ENCODE measurements at places on chromosomes 16 and 17. TPM values are rescaled to one million over a fixed set of nuclear protein-coding genes. Genes with fewer than 3 reads are reported as not detected.

Gene TMC8
- total RNA-seq: 29.7 TPM

Gene PPP1R27
- total RNA-seq: not detected

Gene CDRT15
- total RNA-seq: not detected

Gene METRNL
- 75.6 TPM for total RNA-seq

Gene SMIM5
- total RNA-seq: 2.1 TPM

- H3K27ac ChIP-seq: no peak overlapping the region
- no peak for DNase-seq
- H3K36me3 ChIP-seq: no peaks in the 10 kb centered on the region
- no peak overlapping the region for H3K4me3 ChIP-seq
- no peaks in the 10 kb centered on the region for H3K27me3 ChIP-seq
Observed at GRCh38 chr17:38421171-38421841, 7.0 kb upstream of the ARHGAP23 start.

GRCh38 chr16:73399486-73399885 is 351.6 kb upstream of the ZFHX3 start:
- H3K36me3 ChIP-seq: no peaks in the 10 kb centered on the region
- no peak for DNase-seq
- no peaks in the 10 kb centered on the region for H3K4me1 ChIP-seq
- no peak overlapping the region for H3K4me3 ChIP-seq
- H3K27me3 ChIP-seq: no peaks in the 10 kb centered on the region

GRCh38 chr16:70602831-70603230 is 43.5 kb upstream of the IL34 start:
- H3K4me3 ChIP-seq: no peak overlapping the region
- H3K27me3 ChIP-seq: no peaks in the 10 kb centered on the region
- H3K4me1 ChIP-seq: no peaks in the 10 kb centered on the region

GRCh38 chr17:42227849-42228700 is 33.8 kb upstream of the GHDC start:
- no peak overlapping the region for H3K4me3 ChIP-seq
- H3K4me1 ChIP-seq: peaks cover 12% of the 10 kb centered on the region
- no peak for DNase-seq
- no peaks in the 10 kb centered on the region for H3K27me3 ChIP-seq
- H3K27ac ChIP-seq: peak overlapping the region; percentile 62

- no peaks in the 10 kb centered on the region for H3K27me3 ChIP-seq
- no peak overlapping the region for H3K27ac ChIP-seq
- no peak overlapping the region for H3K4me3 ChIP-seq
- H3K36me3 ChIP-seq: no peaks in the 10 kb centered on the region
- no peak for DNase-seq
- H3K4me1 ChIP-seq: no peaks in the 10 kb centered on the region
Observed at GRCh38 chr17:3904501-3904900, 11.6 kb upstream of the CAMKK1 start.

DNA sequence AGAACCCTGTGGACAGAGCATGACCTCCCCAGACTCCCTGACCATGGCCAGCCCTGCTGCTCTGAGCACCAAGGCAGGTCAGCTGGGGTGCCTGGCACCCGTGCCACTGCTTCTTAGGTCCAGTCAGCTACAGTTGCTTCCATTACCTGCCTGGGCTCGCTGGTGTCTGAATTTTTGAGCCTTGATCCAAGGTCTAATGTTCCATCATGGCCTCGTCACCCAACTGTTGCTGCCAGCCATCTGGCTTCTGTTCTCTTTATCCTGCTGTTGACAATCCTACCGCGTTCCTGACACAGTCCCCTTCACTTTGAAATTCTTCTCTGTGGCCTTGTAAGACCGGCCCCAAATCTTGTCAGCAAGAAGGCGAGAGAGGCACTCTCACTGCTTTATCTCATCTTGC is 16.7 kb downstream of the GLYR1 start:
- H3K36me3 ChIP-seq: peaks cover 90% of the 10 kb centered on the region
- H3K27me3 ChIP-seq: no peaks in the 10 kb centered on the region
- no peaks in the 10 kb centered on the region for H3K4me1 ChIP-seq
- H3K27ac ChIP-seq: no peak overlapping the region

- DNase-seq: no peak
- H3K4me1 ChIP-seq: peaks cover 9% of the 10 kb centered on the region
- H3K27me3 ChIP-seq: no peaks in the 10 kb centered on the region
- no peaks in the 10 kb centered on the region for H3K36me3 ChIP-seq
Observed at GRCh38 chr16:49660626-49661025, 195.3 kb downstream of the ZNF423 start.

DNA sequence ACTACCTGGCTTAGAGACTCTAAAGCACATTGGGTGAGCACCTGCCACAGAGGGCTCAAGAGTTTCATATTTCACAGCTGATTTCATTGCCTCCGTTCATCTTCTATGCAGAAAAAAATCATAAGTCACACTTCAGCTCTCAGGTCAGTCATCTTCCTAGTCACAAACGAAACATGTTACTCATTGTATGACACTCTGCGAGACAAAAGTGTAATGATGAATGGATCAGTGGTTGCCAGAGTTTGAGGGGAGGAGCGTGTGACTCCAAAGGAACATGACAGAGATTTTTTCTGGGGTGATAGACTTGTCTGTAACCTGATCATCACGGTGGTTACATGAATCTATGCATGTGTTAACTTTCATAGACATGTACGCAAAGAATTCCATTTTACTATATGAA is 195.2 kb upstream of the CNTNAP4 start:
- H3K27me3 ChIP-seq: no peaks in the 10 kb centered on the region
- no peak for DNase-seq

All from upper lobe of left lung (tissue), 6 donors.